ENCODE measurements at places on chromosomes 5 and 9. TPM values are rescaled to one million over a fixed set of nuclear protein-coding genes. Genes with fewer than 3 reads are reported as not detected.

DNA sequence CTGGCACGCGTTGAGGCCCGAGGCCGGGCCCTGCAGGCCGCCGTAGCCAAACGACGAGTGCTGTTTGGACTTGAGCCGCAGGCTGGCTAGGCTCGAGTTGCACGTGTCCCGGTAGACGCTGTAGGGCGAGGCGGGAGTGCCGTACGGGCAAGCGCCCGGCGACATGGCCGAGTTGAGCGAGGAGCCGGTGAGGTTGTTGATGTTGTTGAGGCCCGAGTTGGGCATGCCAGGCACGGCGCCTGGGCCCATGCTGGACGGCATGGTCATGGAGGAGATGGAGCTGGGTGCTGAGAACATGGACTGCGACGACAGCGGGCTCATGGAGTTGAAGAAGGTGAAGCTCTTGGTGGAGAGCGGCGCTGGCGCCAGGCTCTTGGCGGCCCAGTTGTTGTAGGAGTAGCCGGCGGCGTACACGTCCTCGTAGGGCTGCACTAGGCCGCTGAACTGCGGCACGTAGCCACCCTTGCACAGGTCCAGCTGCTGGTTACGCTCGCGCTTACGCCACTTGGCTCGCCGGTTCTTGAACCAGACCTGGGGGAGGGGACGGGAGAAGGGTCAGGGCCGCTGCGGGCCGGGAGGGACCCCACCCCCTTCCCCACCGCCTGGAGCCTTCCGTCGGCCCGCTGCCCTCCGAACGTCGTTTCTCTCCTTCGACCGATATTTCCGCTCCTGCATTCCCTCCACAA is 5.1 kb downstream of the PITX1 start:
- DNase-seq: peak; percentile 79
- H3K4me3 ChIP-seq: peak overlapping the region; percentile 52
- no peaks in the 10 kb centered on the region for H3K36me3 ChIP-seq
- peaks cover 40% of the 10 kb centered on the region for H3K4me1 ChIP-seq
- H3K27me3 ChIP-seq: peaks cover 100% of the 10 kb centered on the region
- no peak overlapping the region for H3K27ac ChIP-seq

The MLANA gene
- total RNA-seq: not detected

DNA sequence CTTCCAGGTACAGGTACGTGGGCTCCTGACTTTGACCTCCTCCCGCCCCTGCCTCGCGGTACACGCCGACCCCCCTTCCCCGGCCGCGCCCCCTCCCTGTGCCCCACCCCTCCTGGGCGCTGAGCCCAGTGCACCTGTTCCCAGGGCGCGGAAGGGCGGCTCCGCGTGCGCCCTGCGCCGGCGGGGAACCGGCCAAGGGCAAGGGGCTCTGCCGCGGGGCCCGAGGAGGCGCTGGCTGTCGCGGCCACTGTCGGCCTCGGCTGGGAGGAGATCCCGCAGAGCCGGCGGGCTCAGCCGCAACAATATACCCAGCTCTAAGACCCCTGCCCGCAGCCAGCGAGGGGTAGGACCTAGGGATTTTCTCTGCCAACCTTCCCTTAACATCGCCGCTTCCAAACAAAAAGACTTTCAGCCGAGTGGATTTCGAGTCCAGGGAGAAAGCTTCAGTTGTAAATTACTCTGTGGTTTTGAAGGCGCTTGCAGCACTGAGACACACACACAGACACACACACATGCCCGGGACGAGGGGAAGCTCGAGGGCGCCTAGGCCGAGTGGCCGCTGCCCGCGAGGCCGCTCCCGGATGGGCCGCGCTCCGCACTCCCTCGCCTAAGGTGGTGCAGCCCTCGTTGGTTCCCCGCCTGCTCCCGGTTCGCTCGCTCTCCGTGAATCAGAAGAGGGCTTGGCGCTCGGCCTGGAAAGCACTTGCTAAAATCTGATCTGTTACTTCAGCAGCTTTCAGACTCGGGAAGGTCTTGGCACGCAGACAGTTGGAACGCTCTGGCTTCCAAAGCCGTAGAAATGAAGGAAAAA is 1.2 kb downstream of the FGF18 start:
- H3K4me3 ChIP-seq: peak overlapping the region; percentile 83
- H3K36me3 ChIP-seq: no peaks in the 10 kb centered on the region
- peak; percentile 38 for DNase-seq
- H3K4me1 ChIP-seq: peaks cover 29% of the 10 kb centered on the region
- H3K27me3 ChIP-seq: peaks cover 45% of the 10 kb centered on the region
- no peak overlapping the region for H3K27ac ChIP-seq

GRCh38 chr5:67019065-67019845 is 177.3 kb downstream of the CD180 start:
- no peak overlapping the region for H3K27ac ChIP-seq
- H3K27me3 ChIP-seq: 0 out of 2 replicates have a peak, but pooled peaks cover 5% of the 10 kb centered on the region
- H3K4me3 ChIP-seq: no peak overlapping the region
- no peaks in the 10 kb centered on the region for H3K36me3 ChIP-seq
- no peaks in the 10 kb centered on the region for H3K4me1 ChIP-seq
- no peak for DNase-seq

The OMD gene
- not detected for total RNA-seq

DNA sequence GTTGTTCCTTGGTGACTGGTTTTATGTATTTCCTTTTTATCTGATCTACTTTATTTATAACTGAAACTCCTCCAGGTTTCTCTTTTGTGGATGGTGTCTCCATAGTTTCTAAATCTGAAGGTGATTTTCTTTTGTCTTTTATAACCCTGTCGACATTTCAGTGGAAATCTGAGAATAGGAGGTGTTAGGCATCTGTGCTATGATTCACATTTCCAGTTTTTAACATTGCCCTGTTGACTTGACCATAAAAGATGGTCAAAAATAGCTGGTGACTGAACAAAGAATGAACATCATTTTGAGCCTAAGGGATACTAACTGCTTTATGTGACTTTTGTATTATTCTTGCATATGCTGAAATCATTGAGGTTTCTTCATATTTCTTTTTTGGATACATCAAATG is 190.5 kb downstream of the PCSK1 start:
- H3K27me3 ChIP-seq: no peaks in the 10 kb centered on the region
- DNase-seq: no peak
- H3K36me3 ChIP-seq: no peaks in the 10 kb centered on the region
- H3K4me3 ChIP-seq: no peak overlapping the region
- no peaks in the 10 kb centered on the region for H3K4me1 ChIP-seq

DNA sequence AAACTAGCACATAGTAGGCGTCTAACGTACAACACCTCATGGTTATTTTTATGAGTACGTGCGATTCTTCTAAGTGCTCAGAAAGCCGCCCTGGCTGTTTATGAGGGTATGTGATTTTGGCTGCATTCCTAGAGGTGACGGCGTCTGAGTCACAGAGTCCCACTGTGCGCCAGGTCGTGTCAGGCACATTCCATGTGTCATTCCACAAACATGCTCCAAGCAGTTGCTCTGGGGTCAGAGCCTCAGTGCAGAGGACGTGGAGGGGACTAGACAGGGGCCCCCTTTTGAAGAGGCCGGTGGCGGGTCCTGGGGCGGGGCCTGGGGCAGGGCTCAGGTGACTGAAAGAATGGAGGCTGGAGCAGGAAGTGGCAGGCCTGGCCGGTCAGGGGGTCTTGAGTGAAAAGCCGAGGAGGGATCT is 51.9 kb downstream of the NEK6 start:
- no peaks in the 10 kb centered on the region for H3K27me3 ChIP-seq
- H3K4me1 ChIP-seq: no peaks in the 10 kb centered on the region
- DNase-seq: peak; percentile 49
- no peaks in the 10 kb centered on the region for H3K36me3 ChIP-seq

DNA sequence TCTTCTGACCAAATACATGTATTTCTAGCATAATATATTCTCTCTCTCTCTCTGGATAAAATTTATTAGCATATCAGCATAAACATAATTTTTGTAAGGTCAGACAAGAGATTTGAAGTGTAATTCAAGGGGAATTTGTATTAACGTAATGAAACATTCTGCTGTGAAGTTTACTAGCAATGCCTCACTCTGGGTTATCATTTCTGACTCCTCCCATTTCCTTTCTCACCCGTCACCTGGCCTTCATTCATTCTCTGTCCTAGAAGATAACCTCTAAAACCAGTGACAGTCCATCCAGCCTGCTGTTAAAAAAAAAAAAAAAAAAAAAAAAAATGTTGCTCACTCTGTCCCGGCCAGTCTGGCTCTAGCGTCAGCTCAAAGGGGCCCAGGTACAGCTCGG is 27.1 kb downstream of the GRAMD2B start:
- no peak for DNase-seq
- H3K27ac ChIP-seq: no peak overlapping the region
- H3K27me3 ChIP-seq: no peaks in the 10 kb centered on the region
- no peak overlapping the region for H3K4me3 ChIP-seq

DNA sequence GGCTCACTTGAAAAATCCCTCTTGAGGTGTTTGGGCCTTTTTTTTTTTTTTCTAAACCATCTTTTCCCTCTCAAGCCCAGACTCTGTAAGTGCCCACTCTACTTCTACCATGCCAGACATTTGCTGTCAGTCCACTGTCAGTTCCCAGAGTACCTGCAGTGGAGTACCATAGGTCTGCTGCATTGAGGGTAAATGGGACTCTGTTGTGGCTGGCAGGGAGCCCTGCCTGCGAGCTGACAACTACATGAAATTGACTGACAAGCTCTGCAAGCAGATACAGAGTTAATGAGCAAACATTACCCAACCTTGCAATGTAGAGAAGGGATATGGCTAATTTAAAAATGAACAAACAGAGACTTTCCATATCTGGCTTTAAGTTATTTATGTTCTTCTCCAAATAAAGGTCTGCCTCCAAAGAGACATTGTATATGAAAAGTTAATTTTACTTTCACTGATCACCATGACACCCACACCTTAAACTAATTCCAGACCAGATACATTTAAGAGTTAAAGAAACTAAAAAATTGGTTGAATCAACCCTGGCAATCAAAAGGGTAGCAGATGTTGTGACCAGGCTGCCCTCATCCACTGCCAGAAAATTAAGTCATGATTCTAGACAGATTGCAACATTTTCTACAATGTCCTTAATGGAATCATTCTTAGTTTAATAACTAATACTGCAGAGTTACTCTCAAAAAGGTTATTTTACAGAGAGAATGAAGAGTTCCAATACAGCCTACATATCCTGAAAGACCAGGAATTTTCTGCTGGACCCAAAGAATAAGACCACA is 100.4 kb upstream of the PAM start:
- peaks cover 3% of the 10 kb centered on the region for H3K4me1 ChIP-seq
- no peaks in the 10 kb centered on the region for H3K27me3 ChIP-seq
- no peak for DNase-seq
- H3K4me3 ChIP-seq: no peak overlapping the region

DNA sequence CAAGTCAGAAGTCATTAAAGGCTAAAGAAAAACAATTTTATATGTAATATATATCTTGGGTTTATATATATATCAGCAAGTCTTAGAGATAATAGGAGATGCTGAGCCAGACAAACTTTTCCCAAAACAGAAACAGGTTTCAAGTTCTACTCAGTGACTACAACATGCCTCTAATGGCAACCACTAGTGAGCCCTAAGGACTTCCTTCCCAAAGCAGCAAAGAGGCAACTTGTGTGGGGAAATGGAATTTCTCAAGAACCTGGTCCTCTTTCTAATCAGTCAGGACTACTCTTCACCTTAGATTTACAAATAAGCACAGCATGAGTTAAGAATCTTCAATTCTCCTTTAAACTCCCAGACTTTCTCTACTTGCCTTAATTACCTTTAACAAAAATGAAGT is 17.6 kb downstream of the RNF38 start:
- no peaks in the 10 kb centered on the region for H3K36me3 ChIP-seq
- no peaks in the 10 kb centered on the region for H3K27me3 ChIP-seq
- H3K27ac ChIP-seq: peak overlapping the region; percentile 4
- peaks cover 60% of the 10 kb centered on the region for H3K4me1 ChIP-seq
- H3K4me3 ChIP-seq: no peak overlapping the region

The SARDH gene
- total RNA-seq: 10.4 TPM

The LCN12 gene
- total RNA-seq: 0.69 TPM

DNA sequence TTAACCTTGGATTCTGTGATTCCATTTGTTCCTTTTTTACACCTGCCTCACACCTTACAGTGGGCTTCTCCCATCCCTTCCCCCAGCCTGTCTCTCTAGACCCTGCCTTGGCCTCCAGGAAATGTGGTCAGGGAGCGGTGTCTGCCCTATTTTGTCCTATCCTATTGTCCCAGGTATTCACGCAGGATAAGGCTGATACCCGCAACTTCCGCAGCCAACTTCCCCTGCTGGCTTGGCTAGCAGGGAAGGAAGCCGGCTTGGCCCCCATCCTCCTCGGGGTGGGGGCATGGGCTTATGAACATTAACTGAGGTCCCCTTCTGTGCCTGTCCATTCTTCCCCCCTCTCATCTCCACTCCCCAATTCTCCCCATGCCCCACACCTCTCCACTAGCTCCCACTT is 3.5 kb downstream of the CSF1R start:
- H3K4me3 ChIP-seq: no peak overlapping the region
- H3K4me1 ChIP-seq: peaks cover 12% of the 10 kb centered on the region
- no peaks in the 10 kb centered on the region for H3K36me3 ChIP-seq
- no peaks in the 10 kb centered on the region for H3K27me3 ChIP-seq

DNA sequence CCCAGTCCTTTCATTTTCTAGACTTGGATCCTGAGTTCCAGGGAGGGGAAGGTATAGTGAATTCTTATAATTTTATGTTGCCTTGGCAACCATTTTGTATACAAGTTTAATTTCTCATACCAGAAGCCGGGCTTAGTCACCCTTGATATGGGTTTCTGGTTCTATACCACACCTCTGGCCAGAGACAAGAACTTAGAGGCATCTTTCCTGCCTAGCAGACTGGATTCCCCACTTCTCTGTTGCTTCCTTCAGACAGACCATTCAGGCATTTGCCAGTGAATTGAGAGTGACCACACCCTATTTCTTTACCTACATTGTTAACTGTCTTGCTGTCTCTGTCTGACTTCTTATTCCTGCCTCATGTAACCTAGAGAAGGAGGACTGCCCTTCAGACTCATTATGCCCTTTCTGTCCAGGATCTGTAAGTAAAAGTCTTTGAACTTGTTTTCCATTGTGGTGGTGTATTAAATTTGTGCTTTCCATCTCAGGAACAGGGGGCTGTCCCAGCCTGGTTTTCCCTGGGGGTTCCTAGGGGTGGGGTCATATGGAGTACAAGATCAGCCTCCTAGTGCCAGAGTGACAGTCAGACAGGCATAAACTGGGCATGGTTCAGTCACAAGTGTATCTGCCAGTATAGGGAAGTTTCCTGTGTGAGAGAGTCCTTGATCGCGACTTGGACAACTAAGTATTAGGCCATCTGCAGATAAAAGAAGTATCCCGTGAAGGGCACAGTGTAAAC is 27.4 kb downstream of the TNFSF8 start:
- H3K27me3 ChIP-seq: no peaks in the 10 kb centered on the region
- 0 out of 2 replicates have a peak, but pooled peaks cover under 1% of the 10 kb centered on the region for H3K4me1 ChIP-seq
- no peak for DNase-seq
- no peak overlapping the region for H3K27ac ChIP-seq
- H3K4me3 ChIP-seq: no peak overlapping the region

The PCDHGA1 gene
- total RNA-seq: 2.2 TPM

DNA sequence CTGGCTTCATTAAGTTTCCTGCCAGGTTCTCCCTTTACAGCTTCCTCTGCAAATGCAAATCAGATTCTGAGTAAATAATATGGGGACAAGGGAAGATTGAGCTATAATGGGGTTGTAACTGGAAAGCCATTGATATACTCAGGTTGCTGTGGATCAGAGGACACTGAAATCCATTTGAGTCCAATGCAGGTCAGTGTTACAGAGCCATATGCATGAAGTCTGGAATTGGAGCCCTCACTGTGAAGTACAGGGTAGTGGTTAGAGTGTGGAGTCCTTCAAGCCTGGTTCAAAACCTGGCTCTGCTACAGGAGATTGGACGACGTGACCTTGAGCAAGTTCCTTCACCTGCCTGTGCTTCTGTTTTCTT is 48.7 kb downstream of the TIMD4 start:
- peak overlapping the region; percentile 97 for H3K27ac ChIP-seq
- H3K36me3 ChIP-seq: no peaks in the 10 kb centered on the region
- DNase-seq: no peak
